NCI-H1417 treated with DMSO at 0.1 percent for 48 hours (cell line): ENCODE measurements at places on chromosomes 2 and 18.

- no peak for DNase-seq
Observed at GRCh38 chr2:187208199-187208785, 239.8 kb downstream of the CALCRL start.

DNA sequence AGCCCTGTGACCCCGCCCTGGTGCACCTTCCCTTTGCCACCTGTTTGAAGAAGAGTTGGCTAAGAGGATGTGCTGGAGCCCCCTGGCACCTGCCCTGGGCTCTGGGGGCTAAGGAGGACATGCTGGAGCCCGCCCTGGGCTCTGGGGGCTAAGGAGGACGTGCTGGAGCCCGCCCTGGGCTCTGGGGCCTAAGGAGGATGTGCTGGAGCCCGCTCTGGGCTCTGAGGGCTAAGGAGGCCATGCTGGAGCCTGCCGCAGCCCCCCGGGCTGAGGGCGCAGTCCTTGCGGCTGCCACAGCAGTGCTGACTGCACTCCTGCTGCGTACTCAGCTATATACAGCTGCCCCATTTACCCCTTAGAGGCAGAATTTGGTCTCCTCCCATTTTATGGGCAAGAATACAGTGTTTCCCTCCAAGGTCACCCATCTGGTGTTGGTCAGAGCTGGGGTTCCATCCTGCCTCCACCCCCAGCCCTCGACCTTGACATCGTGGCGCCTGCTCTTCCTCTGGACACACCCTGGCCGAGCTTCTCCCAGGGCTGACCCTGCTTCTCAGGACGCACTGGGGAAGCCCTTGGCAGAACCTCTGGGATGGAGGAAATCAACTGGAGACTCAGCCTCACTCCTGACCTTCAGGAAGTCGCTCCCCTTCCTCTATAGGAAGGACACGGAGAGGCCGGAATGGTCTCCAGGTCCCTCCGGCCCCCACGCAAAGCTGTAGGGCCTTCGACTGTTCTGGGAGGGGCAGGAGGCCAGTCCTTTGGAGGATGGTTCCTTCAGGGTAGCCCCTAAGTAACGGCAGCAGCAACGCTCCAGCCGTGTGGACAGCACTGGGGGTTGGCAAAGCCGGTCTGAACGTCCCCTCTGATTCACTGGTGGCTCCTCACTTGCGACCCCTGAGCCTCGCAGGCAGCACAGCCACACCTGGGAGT is 65.0 kb upstream of the HPCAL1 start:
- no peak for DNase-seq

DNA sequence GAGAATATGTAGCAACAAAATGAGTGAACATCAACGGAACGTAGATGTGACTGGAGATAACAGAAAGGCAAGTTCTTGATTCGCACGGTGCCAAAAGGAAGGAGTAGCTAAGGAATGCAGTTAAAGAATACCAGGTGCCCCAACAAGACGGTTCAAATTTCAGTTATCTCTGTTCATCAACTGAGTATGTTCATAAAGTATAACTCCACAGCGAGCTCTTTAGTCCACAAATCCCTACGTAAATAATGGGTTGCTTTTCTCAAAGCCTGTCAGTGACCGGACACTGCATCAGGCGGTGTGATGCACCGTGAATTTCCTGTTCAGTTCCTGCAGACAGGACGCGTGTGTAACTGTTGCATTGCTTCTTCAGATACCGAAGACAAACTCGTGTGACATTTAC is 91.8 kb downstream of the NOL10 start:
- DNase-seq, result no peak

DNA sequence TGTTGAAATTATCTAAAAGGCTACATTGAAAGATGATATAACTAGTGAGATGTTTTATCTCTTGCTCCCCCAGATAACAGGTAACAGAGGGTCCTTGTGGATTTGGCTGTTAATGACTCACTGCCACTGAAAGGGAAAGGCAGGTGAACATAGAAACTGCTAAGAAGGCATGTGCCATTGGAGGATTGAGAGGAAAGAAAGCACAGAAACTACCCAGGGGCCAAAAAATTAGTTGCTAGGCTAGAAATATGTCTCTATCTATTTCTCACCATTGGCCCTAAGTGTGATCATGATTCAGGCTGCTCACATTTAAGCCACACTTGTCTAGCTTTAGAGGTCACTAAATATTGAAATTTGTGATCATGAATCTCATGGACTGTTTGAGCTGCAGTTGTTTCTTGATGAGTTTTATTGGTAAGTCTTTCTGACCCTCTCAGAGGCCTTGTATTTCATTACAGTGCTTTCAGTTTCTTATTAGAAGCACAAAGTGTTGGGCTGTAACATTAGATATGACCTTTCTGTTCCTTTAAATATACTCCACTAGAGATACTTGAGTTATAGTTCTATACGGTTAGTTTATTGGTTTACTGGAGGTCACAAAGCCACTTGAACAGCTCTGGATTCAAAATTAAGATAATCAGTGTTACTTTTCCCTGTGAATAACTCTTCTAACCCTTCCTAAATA is 26.2 kb downstream of the NAB1 start:
- no peak for DNase-seq

DNA sequence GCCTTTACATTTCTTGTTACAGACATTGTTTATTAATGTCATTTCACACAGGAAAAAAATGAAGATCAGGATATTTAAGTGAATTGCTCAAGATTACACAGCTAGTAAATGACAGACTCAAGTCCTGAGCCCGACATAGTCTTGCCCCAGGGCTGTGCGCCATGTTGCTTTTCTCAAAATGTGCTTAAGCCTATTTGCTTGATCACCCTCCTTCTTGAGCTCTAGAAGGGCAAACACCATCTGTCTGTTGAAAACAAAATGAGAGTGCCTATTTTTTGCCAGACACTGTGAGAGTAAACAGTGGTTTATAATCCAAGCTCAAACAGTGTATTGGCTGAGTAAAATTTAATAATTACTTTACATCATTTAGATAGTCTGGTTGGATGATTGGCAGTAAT is 34.8 kb upstream of the HNMT start:
- DNase-seq, result no peak

DNA sequence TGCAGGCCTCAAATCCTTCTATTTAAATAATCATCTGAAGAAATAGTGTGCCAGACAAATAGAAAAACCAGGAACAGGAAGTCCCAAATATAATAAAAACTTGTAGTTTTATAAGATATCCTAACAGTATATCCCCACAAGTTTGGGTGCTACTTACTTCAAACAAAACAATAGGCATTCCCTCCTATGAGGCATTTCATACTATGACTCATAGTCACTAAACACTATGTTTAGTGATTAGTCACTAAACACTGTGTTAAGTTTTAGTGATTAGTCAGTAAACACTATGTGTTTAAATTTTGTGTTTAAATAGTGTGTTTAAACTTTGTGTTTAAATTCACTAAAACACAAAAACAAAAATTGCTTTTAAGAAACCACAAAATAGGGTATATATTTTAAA is 407.0 kb upstream of the CDH19 start:
- no peak for DNase-seq
